ENCODE measurements at places on chromosomes 1 and 21.

GRCh38 chr1:156508955-156509234 lies 8.3 kb upstream of the MEF2D start:
- DNase-seq = no peak

- no peak for DNase-seq
These were observed 76.0 kb upstream of the DPYD start for GRCh38 chr1:97996880-97997279.

- DNase-seq = no peak
These were observed 21.2 kb downstream of the CRNN start for GRCh38 chr1:152392909-152393308.

DNA sequence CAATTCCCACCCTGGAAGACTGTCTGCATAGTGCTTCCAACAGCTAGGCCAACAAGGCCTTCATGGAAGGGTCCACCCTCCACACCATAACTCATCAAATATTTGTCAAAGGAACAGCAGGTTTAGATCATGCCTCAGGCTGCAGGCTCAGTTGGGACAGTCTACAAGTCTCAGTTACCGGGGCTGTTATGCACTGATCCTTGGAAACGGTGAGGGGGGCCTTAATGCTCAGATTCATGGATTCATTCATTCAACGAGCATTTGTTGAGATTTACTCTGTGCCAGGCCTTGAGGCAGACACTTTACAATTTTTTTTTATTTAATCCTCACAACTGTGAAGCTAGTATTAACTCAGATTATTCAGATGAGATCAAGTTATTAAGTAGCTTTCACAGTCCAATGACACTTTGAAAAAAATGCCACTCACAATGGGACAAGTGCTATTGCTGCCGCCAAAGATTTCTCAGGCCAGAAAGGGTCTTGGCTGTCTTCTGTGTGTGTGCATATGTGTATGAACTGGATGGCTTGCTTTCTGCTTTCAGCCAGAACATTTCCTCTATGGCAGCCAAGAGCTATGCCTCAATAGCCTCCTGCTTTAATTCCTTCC lies 8.9 kb upstream of the C1orf216 start:
- DNase-seq = no peak

GRCh38 chr1:218079820-218080219 lies 205.3 kb upstream of the RRP15 start:
- DNase-seq = no peak
